NCI-H2029 treated with DMSO at 0.1 percent for 48 hours (cell line): ENCODE measurements at places on chromosomes 11 and 22.
A peak's percentile ranks its signal among the peaks of the same experiment; 100 is the strongest.

DNA sequence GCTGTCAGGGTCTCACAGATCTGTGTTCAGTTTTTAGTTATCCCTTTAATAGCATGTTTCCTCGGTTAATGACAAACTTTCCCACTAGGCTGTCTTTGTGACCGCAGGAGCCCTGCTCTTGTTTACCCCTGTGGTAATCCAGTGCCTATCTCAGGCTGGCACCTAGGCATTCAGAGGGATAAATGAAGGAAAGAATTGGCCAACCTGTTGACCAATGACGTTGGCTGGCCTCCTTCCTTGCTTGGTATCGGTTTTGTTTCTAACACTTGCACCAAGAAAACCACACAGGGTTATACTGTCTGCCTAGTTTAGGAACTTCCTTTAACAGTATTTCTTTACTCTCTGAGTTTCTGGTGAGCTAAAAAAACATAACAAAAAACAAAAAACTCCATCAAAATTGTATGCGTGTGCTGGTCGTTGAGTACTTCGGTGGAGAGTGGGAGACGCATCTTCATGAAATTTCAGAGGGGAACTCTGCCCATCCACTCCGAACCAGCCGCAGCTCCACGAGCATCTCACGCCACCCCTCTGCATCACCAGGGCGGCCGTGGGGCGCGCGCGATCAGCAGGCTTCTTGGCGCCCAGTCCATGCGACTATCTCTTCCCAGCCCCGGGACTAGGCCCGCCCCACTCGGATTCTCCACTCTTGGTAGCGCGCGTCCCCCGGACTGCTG, 563 bp upstream of the ENDOD1 start:
- DNase-seq, result no peak

DNA sequence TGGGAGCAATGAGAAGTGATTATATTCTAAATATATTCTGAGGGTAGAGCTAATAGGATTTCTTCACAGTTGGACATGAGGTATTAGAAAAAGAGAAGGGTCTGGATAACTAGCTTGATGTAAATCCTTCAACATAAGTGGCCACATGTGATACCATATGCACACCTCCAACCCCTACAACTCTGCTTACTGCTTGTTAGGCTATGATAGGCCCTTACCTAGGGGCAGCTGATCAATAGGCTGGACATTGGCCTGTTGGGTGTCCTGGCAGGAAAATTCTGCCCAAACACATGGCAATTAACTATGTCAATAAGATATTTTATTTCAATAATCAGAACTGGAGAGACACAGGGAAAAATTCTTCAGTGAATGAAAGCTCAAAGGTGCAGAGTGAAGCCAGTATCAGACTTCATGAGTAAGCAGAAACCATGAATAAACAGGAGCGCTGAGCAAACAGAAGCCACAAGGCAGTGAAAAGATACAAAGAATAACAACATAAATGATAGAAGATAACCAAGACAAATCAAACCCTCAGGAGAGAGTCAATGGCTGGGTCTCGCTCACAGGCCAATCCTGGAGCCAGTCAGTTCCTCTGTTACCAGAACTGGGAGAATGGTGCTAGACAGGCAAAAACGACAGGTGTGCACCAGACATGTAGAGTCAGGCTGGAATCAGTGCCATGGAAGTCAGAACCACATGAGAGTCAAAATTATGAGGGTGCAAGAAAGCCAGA, 46.3 kb upstream of the PSMA1 start:
- DNase-seq, result no peak

GRCh38 chr22:49855251-49855911, 1.7 kb downstream of the ZBED4 start:
- no peak for DNase-seq

- peak; percentile 5 for DNase-seq
Measured at GRCh38 chr22:39125622-39126021, 26.9 kb downstream of the CBX7 start.

GRCh38 chr22:24209016-24209415, 27.7 kb downstream of the SUSD2 start:
- DNase-seq, result no peak

DNA sequence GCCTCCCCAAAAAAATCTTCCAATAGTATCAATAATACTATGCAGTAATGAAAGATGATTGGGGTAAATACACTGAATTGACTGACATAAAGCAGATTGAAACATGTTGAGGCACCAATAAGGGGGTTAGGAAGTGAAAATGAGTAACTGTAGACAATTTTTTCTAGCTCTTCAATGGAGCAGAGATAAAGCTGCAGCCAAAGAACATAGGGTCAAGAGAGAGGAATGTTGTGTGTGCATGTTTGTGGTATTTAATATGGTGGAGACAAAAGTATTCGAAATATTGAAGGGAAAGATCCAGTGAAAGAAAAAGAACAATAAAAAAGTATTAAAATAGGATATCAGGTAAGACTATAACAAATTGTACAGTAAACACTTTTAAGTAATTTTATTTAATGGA, 450.0 kb upstream of the CCDC179 start:
- no peak for DNase-seq

- no peak for DNase-seq
Measured at GRCh38 chr11:2140411-2141400, 1.5 kb upstream of the IGF2 start.

- DNase-seq, result no peak
Measured at GRCh38 chr11:9126636-9127035, 35.2 kb upstream of the SCUBE2 start.

DNA sequence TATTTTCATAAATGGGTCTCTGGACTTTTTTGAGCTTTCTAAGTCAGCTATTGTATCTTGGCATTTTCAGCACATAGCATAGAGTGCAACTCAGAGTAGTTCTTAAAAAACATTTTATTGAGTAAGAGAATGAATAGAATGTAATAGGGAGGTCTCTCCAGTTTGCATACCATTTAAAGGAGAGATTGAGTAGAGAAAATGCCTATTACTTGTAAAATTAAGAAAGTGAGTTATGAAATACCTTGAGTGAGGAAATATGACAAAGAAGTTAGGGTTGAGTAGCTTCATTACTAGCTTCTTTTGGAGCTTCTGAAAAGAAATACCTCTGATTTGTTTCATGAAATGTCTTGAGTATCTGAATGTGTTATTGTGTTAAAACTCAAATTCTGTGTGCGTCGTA, 140.0 kb downstream of the AASDHPPT start:
- DNase-seq, result no peak

- DNase-seq, result peak; percentile 63
Measured at GRCh38 chr22:24819911-24820461, 14.0 kb downstream of the SGSM1 start.

DNA sequence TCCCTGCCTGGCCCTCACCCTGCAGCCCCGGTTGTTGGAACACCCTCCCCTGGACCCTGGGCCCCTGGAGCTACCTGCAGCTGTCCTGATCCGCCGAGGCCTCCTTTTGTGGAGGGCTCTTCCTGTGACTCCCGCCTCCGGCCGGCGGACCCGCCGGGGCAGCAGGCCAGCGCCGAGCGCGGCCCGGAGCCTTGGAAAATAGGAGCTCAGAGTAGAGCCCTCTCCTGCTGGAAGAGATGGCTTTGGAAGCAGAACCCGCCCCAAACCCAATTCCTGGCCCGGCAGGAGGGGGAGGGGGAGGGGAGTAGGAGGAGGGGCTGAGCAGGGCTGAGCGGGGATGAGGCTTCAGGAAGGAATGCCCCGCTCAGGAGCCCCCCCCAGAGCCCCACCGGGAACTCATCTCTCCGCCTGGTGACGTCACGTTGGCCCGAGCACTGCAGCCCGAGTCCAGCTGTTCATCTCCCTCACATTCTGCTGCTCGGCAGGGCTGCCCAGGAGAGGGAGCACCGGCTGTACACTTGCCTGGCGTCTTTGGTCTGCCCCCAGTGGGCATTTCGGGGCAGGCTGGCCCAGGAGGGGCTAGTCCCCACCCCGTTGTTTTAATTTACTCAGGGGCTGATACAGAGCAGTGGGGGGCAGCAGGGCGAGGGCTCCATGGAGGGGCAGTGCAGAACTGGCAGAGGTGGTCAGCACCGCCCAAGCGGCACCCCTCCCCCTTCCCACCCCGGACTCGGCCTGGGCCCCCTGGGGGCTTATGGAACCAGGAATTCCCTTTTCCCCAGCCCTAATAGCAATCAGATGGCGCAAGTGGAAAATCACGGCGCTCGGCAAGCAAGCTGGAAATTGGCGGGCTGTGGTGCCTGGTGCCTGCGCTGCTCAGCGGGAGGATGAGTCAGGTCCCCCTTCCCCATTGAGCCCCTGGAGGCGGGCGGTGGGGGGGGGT, at the start of gene MRGPRF:
MRGPRF (minus strand) TSS at position 238 of the 943 bp plus-strand sequence. CDS start 3,345 bp downstream, outside the sequence.
- DNase-seq, result no peak

- DNase-seq, result no peak
Measured at GRCh38 chr11:4455419-4455818, 6.3 kb downstream of the OR52K2 start.

DNA sequence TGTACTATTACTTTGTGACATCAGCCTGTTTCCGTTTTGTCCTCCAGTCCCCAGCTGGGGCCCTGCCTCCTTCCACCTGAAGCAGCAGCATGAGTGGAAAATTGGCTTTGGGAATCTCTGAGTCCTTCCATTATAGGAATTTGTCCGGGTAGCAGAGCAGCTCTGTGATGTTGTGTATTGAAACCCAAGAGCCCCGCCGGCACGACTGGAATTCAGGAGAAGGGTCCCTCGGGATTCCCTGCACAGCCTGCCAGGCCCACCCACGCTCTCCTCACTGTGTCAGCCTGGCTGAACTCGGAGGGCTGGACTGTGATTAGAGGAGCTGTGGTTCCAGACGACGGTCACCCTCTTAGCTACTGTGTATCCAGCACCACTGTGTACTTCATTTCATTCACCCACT, 18.8 kb upstream of the TSPAN18 start:
- DNase-seq, result no peak

- no peak for DNase-seq
Measured at GRCh38 chr11:80107415-80107814, 666.6 kb upstream of the TENM4 start.

DNA sequence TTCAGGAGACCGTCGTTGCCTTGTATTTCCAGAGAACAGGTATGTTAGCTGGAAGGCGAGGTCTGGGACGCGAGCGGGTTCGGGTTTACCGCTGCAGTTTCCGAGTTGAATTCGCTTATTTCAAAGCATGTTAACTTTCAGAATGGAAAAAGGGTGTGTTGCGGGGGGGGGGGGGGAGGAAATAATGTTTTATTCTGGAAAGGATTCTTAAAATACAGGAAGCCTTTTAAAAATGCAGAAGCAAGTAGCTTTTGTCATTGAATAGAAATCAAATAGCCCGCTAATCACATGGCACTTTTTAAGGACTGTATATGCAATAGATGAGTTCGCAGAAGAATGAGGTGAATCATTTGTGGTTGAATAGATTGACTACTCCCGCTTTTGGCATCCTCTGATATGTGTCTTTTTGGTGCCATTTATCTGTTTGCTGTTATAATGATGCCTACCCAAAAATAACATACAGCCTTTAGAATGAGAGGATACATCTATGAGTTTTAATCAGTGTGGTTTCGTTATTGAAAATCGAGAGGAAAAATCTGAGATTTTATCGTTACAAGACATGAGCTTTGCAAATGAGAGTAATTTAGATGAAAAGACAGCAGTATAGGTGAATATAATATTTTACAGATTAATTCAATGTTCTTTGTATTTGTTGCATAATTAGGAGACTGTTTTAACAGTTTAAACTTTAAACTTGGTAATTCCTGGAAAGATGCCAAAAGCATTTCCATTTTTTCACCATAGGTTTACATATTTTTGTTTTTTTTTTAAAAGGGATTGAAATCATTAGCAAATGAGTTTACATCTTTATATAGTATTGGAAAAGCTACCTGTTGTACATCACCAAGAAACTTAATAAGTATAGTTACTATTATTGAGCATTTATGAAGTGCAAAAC, 1.7 kb downstream of the PDE3B start:
- no peak for DNase-seq
